ENCODE measurements at places on chromosomes 2 and 18.

DNA sequence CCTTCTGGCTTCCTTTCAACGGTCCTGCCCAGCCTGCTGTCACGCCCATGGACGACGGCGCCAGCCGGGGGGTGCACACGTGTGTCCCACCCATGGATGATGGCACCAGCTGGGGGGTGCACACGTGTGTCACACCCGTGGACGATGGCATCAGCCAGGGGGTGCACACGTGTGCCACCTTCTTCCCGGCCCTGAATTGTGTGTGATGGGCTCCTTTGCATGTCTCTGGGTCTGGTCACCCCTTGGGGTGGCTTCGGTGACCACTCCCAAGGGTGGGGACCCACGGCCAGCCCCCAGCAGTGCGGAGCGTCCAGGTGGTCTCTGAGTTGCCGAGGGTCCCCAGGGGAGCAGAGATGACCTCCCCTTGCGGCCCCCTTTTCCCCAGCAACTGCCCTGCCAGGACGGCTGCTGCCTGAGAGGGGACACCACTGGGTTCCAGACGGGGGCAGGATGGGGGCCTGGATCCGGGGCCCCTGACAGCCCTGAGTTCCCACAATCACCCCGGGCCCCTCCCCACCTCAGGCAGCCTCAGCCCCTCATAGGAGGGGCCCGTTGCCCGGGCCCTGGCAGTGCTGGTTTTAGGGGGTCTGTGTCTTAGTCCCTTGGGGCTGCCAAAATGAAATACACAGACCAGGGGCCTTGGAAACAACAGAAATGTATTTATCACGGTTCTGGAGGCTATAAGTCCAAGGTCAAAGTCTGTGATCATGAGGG is 9.4 kb downstream of the NEU4 start:
- DNase-seq: no peak

DNA sequence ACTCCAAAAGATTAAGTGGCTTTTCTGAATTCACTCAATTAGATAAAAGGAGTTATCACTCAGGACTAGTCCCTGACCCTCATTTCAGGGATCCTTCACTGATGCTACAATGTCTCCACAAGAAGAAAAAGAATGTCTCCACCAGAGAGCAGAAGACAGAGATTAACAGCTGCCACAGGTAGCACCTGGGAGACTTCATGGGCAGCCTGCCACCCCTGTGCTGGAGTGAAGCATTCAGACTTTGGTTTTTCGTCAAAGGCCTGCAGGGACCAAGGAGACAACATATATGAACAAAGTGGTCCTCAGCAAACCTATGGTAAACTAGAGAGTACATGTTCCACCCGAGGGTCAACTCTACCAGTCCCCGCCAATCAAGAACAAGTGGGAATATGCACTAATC is 197.0 kb upstream of the ACVR2A start:
- DNase-seq: no peak

GRCh38 chr18:28650860-28651259 is 473.9 kb upstream of the CDH2 start:
- DNase-seq: no peak

GRCh38 chr2:161165266-161165665 is 5.0 kb downstream of the TANK start:
- no peak for DNase-seq

- peak; percentile 70 for DNase-seq
Measured at GRCh38 chr18:51051105-51051712, 21.2 kb downstream of the SMAD4 start.

Measured in CD4-positive, alpha-beta T cell treated with Interleukin-21 for 1 hour (primary cell).